CD4-positive, alpha-beta T cell treated with Interleukin-17A for 4 hours (primary cell): ENCODE measurements at places on chromosomes 5 and 9.
A peak's percentile ranks its signal among the peaks of the same experiment; 100 is the strongest.

DNA sequence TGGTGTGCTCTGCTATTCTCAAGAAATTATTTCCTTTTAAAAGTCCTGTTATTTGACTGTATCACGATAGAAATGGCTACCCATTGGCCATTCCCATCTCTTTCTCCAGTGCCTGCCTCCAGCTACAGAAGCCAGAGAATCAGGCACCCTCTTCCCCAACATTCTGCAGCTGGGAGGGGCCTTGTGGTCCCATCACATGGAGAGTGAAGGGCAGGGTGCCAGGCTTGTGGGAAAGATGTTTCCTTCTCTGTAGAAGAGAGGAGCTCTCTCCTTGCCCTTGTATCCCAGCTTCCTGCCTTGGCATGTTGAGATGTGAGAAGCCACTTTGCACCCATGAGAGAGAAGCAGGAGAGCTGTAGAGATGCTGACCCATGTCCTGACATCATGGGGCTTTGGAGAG is 465.0 kb downstream of the MTRR start:
- DNase-seq = no peak

GRCh38 chr5:98904780-98905179 is 24.0 kb downstream of the CHD1 start:
- DNase-seq = peak; percentile 17

DNA sequence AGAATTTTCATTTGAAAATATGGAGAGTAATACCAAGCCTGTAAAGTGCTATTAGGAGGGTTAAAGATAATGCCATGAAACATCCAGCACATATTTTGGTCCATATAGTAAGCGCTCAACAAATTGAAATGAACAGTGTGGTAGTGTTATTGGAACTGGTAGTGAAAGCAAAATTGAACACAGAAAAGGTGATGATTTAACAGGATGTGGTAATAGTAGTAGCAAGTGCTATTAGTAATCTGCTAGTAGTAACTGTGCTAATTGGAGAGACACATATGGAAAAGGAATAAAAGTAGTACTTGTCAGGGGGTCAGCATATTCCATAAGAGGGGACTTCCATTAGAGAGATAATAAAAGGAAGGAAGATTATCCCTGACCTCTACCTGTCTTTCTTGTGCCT is 187.3 kb downstream of the HTR1A start:
- no peak for DNase-seq

GRCh38 chr9:130860458-130861316 is 25.6 kb downstream of the ABL1 start:
- no peak for DNase-seq

GRCh38 chr5:89080467-89081116 is 197.6 kb upstream of the MEF2C start:
- DNase-seq = no peak

DNA sequence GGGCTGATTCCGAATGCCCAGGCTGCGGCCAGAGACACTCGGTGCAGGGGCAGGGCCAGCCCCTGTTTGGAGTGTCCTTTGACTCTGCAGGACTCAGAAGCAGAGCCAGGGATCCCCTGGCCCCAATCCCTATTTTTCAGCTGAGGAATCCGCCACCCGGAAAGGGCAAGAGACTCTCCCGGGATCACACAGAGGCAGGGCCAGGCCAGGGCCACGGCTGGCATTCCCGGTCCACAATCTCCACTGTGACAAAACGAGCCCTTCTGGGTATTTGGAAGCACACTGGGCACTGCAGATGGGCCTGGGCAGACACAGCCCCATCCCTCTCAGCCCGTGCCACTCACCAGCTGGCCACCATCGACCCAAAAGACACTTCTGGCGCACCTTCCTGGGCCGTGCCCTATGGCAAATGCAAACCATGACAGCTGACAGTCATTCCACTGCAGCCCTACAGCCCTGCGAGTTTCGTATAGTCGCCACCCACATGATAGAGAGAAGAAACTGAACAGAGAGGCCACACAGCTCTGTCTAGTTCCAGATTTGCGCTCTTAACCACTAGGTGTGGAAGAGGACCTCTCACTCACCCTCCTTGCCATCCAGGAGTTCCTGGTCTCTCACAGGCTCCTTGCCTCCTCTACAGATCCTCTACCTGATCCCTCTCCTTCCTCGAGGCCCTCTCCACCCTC is 13.3 kb downstream of the NR5A1 start:
- no peak for DNase-seq

- no peak for DNase-seq
Measured at GRCh38 chr5:178223828-178224335, 8.7 kb downstream of the PHYKPL start.

- DNase-seq = no peak
Measured at GRCh38 chr9:110344821-110345220, 7.2 kb upstream of the TXNDC8 start.
